Stimulated activated CD8-positive, alpha-beta memory T cell treated with anti-CD3 and anti-CD28 coated beads, Interleukin-2, amount 100 ng/mL, for 1 hour (primary cell): ENCODE measurements at places on chromosomes 5 and 9.

DNA sequence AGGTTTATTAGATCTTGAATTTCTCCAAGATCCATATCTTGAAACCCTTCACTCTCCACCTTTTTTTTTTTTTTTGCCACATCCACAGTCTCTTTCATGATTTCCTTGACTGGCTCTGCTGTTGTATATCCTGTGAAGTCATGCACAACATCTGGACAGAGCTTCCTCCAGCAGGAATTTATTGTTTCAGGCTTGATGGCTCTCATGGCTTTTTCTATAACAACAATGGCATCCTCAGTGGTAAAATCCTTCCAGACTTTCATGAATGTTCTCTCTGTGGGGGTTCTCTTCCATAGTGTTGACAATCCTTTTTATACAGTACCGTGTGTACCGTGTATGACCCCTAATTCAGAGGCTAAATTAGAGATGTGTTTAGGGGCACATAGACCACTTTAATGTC is 24.0 kb downstream of the RANBP17 start:
- no peak for DNase-seq

GRCh38 chr5:171544913-171545765 is 125.7 kb downstream of the FGF18 start:
- DNase-seq, result no peak

GRCh38 chr9:104073770-104074133 is 20.4 kb upstream of the SMC2 start:
- no peak for DNase-seq

DNA sequence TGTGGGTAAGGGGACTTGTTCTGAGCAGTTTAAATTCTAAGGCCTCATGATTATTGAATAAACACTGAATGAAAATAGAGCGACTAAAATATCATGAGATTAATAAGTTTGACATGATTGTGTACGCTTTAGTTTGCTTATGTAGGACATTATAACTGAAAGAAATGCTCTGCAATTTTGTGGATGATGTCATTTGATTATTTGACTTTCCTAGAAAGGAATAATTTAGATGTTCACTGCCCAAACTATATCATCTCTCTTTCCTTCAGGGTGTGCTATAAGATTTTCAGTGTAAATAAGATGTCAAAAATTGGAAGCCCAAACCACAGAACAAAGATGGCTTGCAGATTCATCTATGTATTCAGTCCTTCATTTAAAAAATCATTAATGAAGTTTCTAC is 115.7 kb upstream of the MTAP start:
- no peak for DNase-seq

DNA sequence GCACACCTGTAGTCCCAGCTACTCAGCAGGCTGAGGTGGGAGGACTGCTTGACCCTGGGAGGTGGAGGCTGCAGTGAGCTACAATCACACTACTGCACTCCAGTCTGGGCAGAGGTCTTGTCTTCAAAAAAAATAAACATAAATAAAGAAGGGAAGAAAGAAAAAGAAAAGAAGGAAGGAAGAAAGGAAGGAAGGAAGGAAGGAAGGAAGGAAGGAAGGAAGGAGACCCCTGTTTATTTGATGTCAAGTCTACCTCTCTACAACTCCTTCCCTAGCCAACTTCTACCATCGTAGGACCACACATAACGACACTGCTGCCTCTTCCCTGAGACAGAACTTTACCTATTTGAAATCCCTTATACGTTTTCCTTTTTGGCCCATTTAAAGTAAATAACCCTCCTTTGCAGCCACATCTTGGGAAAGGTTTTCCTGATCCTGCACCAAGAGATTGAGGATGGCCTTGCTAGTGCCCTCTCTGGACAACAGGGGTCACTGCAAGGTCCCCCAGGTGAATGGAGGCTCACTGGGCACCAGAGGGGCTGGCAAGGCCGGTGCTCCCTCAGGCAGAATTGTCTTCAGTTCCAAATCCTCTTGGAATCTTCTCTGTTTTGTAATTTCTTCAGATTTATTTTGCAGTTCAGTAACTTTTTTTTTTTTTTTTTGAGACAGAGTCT is 10.5 kb downstream of the RPS14 start:
- DNase-seq, result no peak

GRCh38 chr5:76716456-76717157 is 681 bp downstream of the F2R start:
- DNase-seq, result no peak

DNA sequence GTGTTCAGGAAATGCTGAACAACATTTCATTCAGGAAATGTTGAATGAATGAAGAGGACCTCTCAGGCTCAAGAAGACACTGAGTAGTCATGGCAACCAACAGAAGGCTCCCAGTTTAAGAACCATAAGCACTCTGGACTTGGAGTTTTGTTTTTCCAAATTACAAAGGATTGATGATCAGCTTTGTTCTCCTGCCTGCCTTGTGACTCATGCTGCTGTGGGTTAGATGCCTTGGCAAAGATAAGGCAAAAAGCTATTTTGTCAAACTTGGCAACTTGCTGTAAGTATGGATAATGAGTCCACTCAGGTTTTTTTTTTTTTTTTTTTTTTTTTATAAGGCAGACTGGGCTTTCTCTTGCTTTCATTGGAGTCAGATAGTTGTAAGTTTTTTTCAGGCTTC is 365.0 kb downstream of the TMEM232 start:
- no peak for DNase-seq

DNA sequence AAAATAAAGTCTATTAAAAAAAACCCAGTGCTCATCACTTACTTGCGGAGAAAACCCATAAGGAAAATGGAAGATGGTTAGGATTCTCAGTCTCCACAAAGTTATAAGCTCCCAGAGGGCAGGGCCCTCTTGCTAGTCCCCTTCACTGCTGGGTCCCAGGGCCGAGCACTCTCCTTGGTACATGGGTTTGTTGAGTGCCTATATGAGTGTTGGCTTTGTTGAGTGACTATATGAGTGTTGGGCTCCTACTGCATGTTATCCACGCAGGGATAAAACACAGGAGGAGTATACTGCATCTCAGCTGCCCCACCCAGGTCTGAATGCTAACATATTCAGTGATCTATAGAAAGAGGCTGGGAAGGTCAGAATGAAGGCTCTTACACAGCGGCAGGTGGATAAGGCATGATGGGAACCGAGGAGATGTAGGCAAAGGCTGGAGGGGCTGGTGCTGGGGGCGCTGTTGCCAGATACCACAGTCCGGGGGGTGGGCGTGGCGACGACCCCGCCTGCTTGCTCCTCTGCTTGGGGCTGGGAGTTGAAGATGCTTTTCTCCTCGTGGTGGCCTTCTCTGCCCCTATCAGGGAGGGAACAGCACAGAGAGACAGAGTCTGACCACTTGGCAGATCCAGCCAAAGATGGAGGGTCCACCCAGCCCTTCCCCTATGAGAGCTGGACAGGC is 11.6 kb downstream of the ORM2 start:
- no peak for DNase-seq

GRCh38 chr5:76643371-76643770 is 20.2 kb upstream of the F2RL2 start:
- DNase-seq, result no peak
